ENCODE measurements at places on chromosomes 2 and 18. TPM values are rescaled to one million over a fixed set of nuclear protein-coding genes. Genes with fewer than 3 reads are reported as not detected.

- DNase-seq: peak; percentile 17
- H3K27me3 ChIP-seq: peaks cover 18% of the 10 kb centered on the region
- no peak overlapping the region for H3K27ac ChIP-seq
- peaks cover 10% of the 10 kb centered on the region for H3K4me1 ChIP-seq
- no peaks in the 10 kb centered on the region for H3K36me3 ChIP-seq
Measured at GRCh38 chr2:1995987-1996386, 251.7 kb upstream of the PXDN start.

DNA sequence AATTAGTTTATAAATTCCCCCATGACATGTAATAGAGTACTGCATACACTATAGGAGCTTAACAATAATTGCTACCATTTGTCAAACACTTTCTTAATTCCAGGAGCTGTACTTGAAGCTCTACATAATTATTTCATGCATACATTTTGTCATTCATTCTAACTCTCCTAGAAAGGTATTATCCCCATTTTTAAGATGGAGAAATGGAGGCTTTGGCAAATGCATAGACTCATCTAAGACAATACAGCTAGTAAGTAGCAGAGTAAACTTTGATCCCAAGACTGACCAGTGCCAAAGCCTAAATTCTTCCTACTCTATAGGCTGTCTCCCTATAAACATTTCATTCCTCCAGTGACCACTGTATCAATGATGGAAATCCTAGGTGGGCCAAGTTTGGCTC lies 42.6 kb upstream of the TMEM247 start:
- no peaks in the 10 kb centered on the region for H3K36me3 ChIP-seq
- H3K4me1 ChIP-seq: peaks cover 61% of the 10 kb centered on the region
- no peak overlapping the region for H3K27ac ChIP-seq
- no peak for DNase-seq
- no peak overlapping the region for H3K4me3 ChIP-seq

GRCh38 chr2:44931198-44931780 lies 10.2 kb upstream of the SIX3 start:
- H3K27me3 ChIP-seq: peaks cover 68% of the 10 kb centered on the region
- peaks cover 17% of the 10 kb centered on the region for H3K4me1 ChIP-seq
- H3K27ac ChIP-seq: no peak overlapping the region
- no peak for DNase-seq
- no peaks in the 10 kb centered on the region for H3K36me3 ChIP-seq
- no peak overlapping the region for H3K4me3 ChIP-seq

DNA sequence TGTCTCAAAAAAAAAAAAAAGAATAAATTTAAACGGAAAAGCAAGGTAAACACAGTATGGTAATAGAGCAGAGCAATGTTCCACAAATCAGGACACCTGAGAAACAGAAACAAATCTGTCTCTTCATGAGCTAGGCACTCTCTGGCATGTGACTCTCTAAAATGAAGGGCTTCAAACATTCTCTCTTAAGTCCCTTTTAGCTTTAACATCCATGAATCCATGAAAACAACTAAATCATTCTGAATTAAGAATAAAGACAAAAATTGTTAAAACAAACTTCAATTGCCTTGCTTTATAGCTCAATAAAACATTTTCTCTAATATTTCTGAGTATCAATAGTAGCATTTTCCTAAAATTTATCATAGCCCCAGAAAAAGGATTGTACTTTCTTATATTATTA lies 132.1 kb downstream of the NBAS start:
- no peaks in the 10 kb centered on the region for H3K27me3 ChIP-seq
- H3K4me1 ChIP-seq: no peaks in the 10 kb centered on the region
- H3K36me3 ChIP-seq: peaks cover 12% of the 10 kb centered on the region
- no peak overlapping the region for H3K27ac ChIP-seq
- DNase-seq: no peak

- DNase-seq: no peak
- H3K4me3 ChIP-seq: no peak overlapping the region
- no peaks in the 10 kb centered on the region for H3K4me1 ChIP-seq
- H3K36me3 ChIP-seq: peaks cover 18% of the 10 kb centered on the region
- H3K27me3 ChIP-seq: no peaks in the 10 kb centered on the region
Measured at GRCh38 chr2:98560256-98560771, 48.0 kb downstream of the COA5 start.

The GPR35 gene
- total RNA-seq: 3.4 TPM

GRCh38 chr18:7417727-7418126 lies 149.4 kb upstream of the PTPRM start:
- H3K27me3 ChIP-seq: no peaks in the 10 kb centered on the region
- no peak overlapping the region for H3K4me3 ChIP-seq
- no peak overlapping the region for H3K27ac ChIP-seq
- no peaks in the 10 kb centered on the region for H3K4me1 ChIP-seq
- no peaks in the 10 kb centered on the region for H3K36me3 ChIP-seq
- no peak for DNase-seq

GRCh38 chr2:219506802-219507526 lies 7.3 kb upstream of the ASIC4 start:
- H3K4me3 ChIP-seq: no peak overlapping the region
- no peak for DNase-seq
- peaks cover 12% of the 10 kb centered on the region for H3K4me1 ChIP-seq
- peaks cover 26% of the 10 kb centered on the region for H3K27me3 ChIP-seq
- no peak overlapping the region for H3K27ac ChIP-seq
- H3K36me3 ChIP-seq: peaks cover 32% of the 10 kb centered on the region

DNA sequence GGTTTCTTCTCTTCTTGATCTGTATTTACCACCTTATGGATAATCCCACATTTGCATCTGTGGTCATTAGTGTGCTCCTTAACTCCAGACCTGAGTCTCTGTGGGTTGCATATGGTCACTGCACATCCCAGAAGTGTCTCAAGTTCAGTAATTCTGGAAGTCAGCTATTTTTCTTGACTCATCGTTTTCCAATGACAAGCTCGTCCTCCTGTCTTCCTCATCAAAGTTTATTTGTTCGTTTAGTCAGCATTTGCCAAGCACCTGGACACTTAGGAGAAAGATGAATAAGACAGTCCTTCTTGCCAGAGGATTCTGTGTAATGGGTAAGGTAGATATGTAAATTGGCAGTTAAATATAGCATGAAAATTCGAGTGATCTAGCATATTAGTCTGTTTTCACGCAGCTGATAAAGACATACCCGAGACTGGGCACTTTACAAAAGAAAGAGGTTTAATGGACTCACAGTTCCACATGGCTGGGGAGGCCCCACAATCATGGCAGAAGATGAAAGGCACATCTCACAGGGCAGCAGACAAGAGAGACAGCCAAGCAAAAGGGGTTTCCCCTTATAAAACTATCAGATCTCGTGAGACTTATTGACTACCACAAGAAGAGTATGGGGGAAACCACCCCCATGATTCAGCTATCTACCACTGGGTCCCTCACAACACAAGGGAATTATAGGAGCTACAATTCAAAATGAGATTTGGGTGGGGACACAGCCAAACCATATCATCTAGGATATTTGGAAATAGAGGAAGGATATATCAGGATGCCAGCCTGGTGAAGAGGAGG lies 19.4 kb downstream of the FASTKD2 start:
- peaks cover 10% of the 10 kb centered on the region for H3K4me1 ChIP-seq
- peaks cover 48% of the 10 kb centered on the region for H3K36me3 ChIP-seq
- no peaks in the 10 kb centered on the region for H3K27me3 ChIP-seq
- H3K27ac ChIP-seq: peak overlapping the region; percentile 39
- no peak overlapping the region for H3K4me3 ChIP-seq

DNA sequence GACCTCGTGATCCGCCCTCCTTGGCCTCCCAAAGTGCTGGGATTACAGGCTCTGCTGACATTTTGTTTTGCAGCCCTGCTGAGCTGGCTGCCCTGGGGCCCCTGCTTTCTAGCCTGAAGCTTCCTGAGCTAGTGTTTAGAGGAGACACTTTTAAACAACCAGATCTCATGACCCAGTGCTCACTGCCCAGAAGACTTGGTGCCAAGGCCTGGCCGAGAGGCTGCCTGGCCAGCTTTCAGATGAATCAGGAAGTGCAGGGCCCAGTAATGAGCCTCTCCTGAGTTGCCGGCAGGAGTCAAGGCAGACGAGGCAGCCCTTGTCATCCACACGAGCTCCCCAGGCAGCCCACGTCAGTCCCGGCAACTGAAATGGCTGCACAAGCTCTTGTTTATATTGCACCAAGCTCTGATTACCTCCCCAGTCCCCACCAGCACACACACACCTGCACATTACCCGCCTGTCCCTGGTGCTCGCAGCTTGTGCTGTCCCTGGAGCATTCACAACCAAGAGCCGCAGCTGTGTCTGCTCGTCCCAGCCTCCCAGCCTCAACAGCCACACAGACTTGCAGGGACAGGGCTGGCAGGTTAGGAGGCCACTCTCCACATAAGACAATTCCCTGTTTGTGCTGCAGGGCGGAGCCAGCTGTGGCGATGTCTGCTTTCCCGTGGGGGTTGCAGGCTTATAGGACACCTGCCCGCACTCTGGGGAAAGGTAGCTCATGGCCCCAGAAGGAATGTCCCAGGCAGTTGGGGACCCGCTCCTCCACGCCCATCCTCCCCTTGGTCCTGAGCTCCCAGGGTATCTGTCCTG lies 331.2 kb upstream of the MYT1L start:
- no peaks in the 10 kb centered on the region for H3K36me3 ChIP-seq
- H3K4me1 ChIP-seq: no peaks in the 10 kb centered on the region
- no peak overlapping the region for H3K4me3 ChIP-seq
- DNase-seq: no peak
- no peak overlapping the region for H3K27ac ChIP-seq
- H3K27me3 ChIP-seq: no peaks in the 10 kb centered on the region

DNA sequence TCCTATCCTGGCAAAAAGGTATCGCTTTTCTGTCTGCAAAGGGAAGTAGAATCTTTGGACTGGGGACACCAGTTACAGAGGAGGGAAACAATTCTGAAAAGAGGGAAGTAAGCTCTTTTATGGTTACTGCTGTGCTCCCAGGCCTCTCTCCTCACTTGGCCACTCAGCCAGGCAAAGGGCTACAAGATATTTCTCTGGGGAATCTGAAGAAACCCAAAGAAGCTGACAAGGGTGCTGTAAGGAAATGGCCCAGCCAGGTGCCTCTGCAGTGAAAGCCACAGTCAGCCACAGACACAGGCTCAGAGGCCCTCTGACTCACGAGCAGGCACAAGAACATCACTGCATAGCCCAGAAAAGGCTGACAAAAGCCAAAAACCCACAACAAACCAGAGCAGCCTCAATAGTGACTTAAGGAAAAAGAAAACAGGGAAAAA lies 5.8 kb downstream of the HDLBP start:
- DNase-seq: peak; percentile 83
- H3K4me3 ChIP-seq: peak overlapping the region; percentile 30
- H3K36me3 ChIP-seq: peaks cover 1% of the 10 kb centered on the region
- peaks cover 67% of the 10 kb centered on the region for H3K4me1 ChIP-seq
- H3K27me3 ChIP-seq: no peaks in the 10 kb centered on the region
- peak overlapping the region; percentile 81 for H3K27ac ChIP-seq

GRCh38 chr2:118279005-118279404 lies 190.7 kb downstream of the INSIG2 start:
- no peaks in the 10 kb centered on the region for H3K4me1 ChIP-seq
- DNase-seq: no peak
- H3K27me3 ChIP-seq: peaks cover 11% of the 10 kb centered on the region
- no peaks in the 10 kb centered on the region for H3K36me3 ChIP-seq
- H3K27ac ChIP-seq: no peak overlapping the region
- H3K4me3 ChIP-seq: no peak overlapping the region

The DSG3 gene
- total RNA-seq: not detected

The TRIM43 gene
- total RNA-seq: not detected

DNA sequence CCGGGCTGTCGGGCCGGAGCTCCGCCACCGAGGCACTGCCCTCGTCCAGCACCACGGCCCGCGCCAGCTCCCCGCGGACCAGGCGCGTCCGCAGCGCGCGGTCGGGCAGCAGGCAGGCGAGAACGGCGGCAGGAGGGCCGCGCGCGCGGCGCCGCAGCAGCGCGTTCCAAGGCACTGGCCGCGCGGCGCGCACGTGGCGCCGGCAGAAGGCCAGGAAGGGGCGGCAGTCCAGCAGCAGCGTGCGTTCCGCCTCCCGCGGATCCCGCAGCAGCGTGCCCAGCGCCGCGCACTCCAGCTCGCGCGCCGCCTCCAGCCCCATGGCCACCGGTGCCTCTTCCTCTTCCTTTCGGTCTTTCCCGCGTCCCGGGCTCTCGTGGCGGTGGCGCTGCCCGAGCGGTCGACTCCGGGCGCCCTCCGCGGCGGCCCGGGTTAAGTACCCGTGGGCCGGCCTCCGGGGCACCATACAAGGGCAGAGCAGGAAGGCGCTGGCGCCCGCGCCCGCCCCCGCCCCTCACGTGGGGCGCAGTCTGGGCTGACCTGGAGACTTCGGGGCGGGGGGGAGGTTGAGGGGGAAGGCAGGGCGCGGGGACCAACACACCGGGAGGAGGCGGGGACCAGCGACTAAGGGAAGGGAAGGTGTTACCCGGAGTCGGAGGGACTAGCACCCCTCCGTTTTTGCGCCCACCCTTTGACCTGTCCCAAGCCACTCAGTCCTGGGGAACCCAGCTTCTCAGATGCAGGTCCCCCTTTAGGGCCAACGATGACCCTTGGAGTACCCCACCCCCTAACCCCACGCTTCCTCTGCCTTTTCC lies at the start of gene DUSP2:
DUSP2 (minus strand) TSS at position 405 of the 812 bp plus-strand sequence; CDS start at position 319, 86 bp downstream.
- peak within 1 kb of the TSS; percentile 96 for H3K4me3 ChIP-seq
- H3K27ac ChIP-seq: peak within 1 kb of the TSS; percentile 100
- peaks cover 4% of the 10 kb centered on the region for H3K27me3 ChIP-seq
- H3K36me3 ChIP-seq: peaks cover 38% of the 10 kb centered on the region
- DNase-seq: peak; percentile 96
- H3K4me1 ChIP-seq: peaks cover 57% of the 10 kb centered on the region

GRCh38 chr2:193556766-193557470 lies 1362.2 kb upstream of the TMEFF2 start:
- H3K27me3 ChIP-seq: no peaks in the 10 kb centered on the region
- no peaks in the 10 kb centered on the region for H3K36me3 ChIP-seq
- DNase-seq: no peak
- no peaks in the 10 kb centered on the region for H3K4me1 ChIP-seq
- H3K4me3 ChIP-seq: no peak overlapping the region

The LRRTM1 gene
- not detected for total RNA-seq

DNA sequence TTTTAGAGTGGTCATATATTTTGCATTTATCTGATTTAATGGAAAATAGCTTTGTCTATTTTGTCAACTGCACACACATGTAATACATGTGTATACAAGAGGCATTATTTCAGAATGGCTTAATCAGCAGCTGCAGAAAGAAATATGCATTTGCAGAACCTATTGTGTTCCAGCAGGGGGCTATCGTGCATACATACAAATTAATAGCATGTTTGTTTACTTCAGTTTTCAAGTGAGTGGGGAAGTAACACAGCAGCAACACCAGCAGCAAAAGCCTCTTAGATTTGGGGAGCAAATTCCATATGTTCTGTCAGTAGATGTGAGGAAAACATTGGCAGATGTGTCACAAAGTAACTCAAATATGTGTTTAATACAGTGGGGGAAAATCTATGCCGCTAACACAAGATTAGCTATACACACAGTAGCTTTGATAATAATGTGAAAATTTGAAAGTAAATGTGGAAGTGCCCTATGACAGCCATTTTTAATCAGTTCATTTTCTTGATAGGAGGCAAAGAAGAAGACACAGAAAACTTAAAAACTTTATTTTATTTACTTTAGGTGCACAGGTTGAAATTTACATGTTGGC lies 218.1 kb downstream of the WDR7 start:
- peaks cover 5% of the 10 kb centered on the region for H3K4me1 ChIP-seq
- DNase-seq: no peak
- H3K36me3 ChIP-seq: no peaks in the 10 kb centered on the region
- no peak overlapping the region for H3K27ac ChIP-seq
